ENCODE measurements at places on chromosomes 3 and 15. TPM values are rescaled to one million over a fixed set of nuclear protein-coding genes. Genes with fewer than 3 reads are reported as not detected.

The IL20RB gene
- total RNA-seq, result 0.97 TPM

The GOLGA6L10 gene
- total RNA-seq, result not detected

The RBM5 gene
- total RNA-seq, result 61.7 TPM

The PTH1R gene
- total RNA-seq, result 13.5 TPM

The BCL2A1 gene
- not detected for total RNA-seq

The ERICH6 gene
- total RNA-seq, result not detected

The CXCR6 gene
- not detected for total RNA-seq

The TMEM45A gene
- 277 TPM for total RNA-seq

Measured in cardiac atrium fibroblast (primary cell).